ENCODE measurements at places on chromosomes 1 and 21. TPM values are rescaled to one million over a fixed set of nuclear protein-coding genes. Genes with fewer than 3 reads are reported as not detected.

The DPYD gene
- 41.6 TPM for total RNA-seq

The HLX gene
- 8.2 TPM for total RNA-seq

The OR2L13 gene
- not detected for total RNA-seq

The FCGR3A gene
- 41.7 TPM for total RNA-seq

The NPHS2 gene
- 1.2 TPM for total RNA-seq

The LAPTM5 gene
- total RNA-seq: 108 TPM

The SEMA4A gene
- total RNA-seq: 45.9 TPM

GRCh38 chr1:109474697-109475096 lies 8.4 kb downstream of the SYPL2 start:
- no peak overlapping the region for H3K27ac ChIP-seq
- peaks cover 10% of the 10 kb centered on the region for H3K36me3 ChIP-seq
- no peaks in the 10 kb centered on the region for H3K4me1 ChIP-seq

- no peaks in the 10 kb centered on the region for H3K36me3 ChIP-seq
- no peaks in the 10 kb centered on the region for H3K4me1 ChIP-seq
- no peaks in the 10 kb centered on the region for H3K27me3 ChIP-seq
- no peak for DNase-seq
- no peak overlapping the region for H3K4me3 ChIP-seq
Observed at GRCh38 chr1:78367700-78368099, 123.1 kb upstream of the PTGFR start.

- DNase-seq: no peak
- no peaks in the 10 kb centered on the region for H3K4me1 ChIP-seq
- no peak overlapping the region for H3K4me3 ChIP-seq
- H3K36me3 ChIP-seq: no peaks in the 10 kb centered on the region
- no peak overlapping the region for H3K27ac ChIP-seq
Observed at GRCh38 chr1:162656266-162656665, 24.0 kb downstream of the DDR2 start.

DNA sequence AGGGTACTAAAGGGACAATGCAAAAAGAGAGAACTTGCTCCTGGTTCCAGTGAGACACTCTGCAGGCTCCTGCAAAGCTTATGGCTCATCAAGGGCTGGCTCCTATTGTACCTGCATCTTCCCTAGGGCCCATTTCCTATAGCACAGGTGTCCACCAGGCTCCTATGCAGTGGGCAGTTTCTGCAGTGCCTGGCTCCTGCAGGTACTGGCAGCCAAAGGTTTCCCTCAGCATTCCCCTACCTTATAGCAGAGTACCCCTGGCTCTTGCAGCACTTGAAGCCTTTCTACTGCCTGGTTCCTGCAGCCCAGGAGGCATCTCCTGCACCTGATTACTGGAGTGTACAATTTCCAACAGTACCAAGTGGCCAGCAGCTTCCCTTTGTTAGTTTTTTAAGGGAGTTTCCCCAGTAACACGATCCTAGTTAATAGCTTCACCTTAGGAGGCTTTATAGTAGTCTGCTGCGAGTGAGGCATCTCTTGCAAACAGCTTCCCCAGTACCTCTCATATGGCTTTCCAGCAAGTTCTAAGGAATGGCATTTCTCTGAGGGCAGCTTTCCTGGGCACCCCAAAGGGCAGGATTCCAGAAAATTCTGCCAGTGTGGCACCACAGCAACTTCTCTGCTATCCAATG lies 141.7 kb downstream of the DENND1B start:
- H3K27me3 ChIP-seq: no peaks in the 10 kb centered on the region
- no peaks in the 10 kb centered on the region for H3K4me1 ChIP-seq
- H3K4me3 ChIP-seq: no peak overlapping the region
- no peak for DNase-seq

DNA sequence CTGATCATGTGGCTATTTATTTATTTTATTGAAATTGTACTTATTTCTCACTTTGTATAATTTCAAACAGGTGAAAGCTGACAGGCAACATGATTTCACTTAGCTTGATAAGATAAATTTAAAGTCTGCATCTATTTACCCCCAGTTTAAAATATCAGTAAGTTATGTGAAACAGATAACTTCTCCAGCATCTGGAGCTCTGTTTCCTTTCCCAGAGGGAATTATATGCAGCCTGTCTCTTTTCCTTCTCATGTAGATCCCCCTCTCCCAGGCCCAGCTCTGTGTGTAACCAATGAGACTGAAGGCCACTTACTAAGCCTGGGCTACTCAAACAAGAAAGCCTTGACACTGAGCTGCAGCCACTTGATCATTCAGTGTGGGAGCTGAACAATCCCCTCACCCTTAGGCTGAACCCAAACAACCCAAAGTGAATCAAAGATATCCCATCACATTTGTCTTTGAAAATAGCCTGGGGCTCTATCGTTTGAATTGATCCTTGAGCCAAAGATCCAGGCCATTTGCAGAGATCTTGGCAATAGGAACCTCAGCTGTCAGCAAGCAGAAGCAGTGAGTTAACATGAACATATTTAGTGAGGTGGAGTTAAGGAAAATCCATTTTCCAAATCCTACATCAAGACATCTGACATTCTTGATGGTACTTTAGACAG lies 383.9 kb downstream of the TGFB2 start:
- H3K36me3 ChIP-seq: no peaks in the 10 kb centered on the region
- H3K27ac ChIP-seq: no peak overlapping the region
- H3K4me1 ChIP-seq: no peaks in the 10 kb centered on the region
- H3K4me3 ChIP-seq: no peak overlapping the region
- DNase-seq: no peak

- no peaks in the 10 kb centered on the region for H3K27me3 ChIP-seq
- no peak for DNase-seq
- no peak overlapping the region for H3K27ac ChIP-seq
- no peaks in the 10 kb centered on the region for H3K4me1 ChIP-seq
Observed at GRCh38 chr1:215612391-215612790, 45.3 kb downstream of the KCTD3 start.

GRCh38 chr1:210558302-210558701 lies 229.6 kb downstream of the HHAT start:
- H3K4me1 ChIP-seq: no peaks in the 10 kb centered on the region
- peak; percentile 44 for DNase-seq
- H3K27me3 ChIP-seq: no peaks in the 10 kb centered on the region
- no peaks in the 10 kb centered on the region for H3K36me3 ChIP-seq
- no peak overlapping the region for H3K4me3 ChIP-seq
- no peak overlapping the region for H3K27ac ChIP-seq

- H3K36me3 ChIP-seq: no peaks in the 10 kb centered on the region
- H3K4me1 ChIP-seq: peaks cover 4% of the 10 kb centered on the region
- no peaks in the 10 kb centered on the region for H3K27me3 ChIP-seq
- H3K27ac ChIP-seq: no peak overlapping the region
- H3K4me3 ChIP-seq: no peak overlapping the region
Observed at GRCh38 chr1:25645637-25646400, 29.2 kb downstream of the MAN1C1 start.

- DNase-seq: peak; percentile 28
- peak overlapping the region; percentile 41 for H3K27ac ChIP-seq
- H3K4me1 ChIP-seq: peaks cover 9% of the 10 kb centered on the region
- no peak overlapping the region for H3K4me3 ChIP-seq
- H3K36me3 ChIP-seq: no peaks in the 10 kb centered on the region
Observed at GRCh38 chr1:77831976-77832711, 52.7 kb downstream of the MIGA1 start.

DNA sequence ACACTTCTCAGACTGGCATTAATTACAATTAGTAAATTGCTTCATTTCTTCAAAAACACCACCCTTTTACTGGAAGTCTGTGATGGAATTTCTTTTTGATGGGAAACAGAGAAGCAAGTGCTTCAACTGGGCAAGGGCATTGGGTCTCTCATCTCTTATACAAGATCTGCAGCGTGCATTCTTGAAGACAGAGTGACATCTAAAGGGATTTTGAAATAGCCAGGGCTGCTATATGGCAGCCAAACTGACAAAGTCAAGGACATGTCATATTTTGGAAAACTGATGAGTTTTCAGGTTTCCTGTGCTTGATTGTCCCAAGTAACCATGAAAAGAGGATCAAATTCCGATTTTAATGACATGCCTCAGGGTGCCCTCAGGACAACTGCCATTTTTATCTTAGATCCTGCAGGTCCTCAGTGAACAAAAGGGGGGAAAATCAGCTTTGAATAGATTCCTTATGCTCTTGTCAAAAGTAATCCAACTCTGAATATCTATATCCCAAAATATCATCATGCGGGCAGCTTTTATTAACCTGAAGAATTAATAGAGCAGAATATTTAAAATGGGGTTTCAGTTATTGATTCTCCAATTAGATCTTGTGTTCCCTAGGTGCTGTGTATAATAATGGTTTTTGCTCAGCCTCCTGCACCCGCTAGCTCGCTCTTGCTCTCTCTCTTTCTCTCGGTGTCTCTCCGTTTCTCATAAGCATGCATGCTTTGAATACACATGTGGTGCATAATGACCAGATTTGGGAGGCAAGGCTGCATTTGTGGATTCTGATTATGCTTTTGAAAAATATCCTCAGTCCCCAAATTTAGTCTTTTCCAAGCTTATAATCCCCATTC lies 221.8 kb downstream of the TTLL7 start:
- H3K4me3 ChIP-seq: no peak overlapping the region
- no peaks in the 10 kb centered on the region for H3K4me1 ChIP-seq
- DNase-seq: no peak
- H3K27me3 ChIP-seq: no peaks in the 10 kb centered on the region
- no peak overlapping the region for H3K27ac ChIP-seq

GRCh38 chr1:61284248-61284854 lies 202.0 kb downstream of the NFIA start:
- no peak overlapping the region for H3K27ac ChIP-seq
- DNase-seq: no peak
- H3K27me3 ChIP-seq: no peaks in the 10 kb centered on the region
- no peak overlapping the region for H3K4me3 ChIP-seq
- no peaks in the 10 kb centered on the region for H3K36me3 ChIP-seq

DNA sequence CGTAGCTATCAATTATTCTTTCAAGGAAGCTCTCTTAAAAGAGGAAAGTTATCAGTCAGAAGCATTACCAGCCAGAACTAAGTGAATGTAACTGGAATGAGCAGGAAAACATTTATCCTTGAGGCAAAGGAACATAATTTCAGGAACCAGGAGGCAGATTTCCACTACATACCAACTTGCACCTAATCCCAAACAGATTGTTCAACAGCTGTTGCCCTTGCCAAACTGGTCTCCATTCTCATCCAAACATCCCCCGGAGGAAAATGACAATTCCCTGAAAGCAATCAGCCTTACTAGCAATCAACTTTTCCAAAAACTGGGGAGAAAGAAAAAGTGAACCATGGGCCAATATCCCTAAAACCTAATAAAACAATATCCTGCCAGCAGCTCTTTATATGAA lies 35.0 kb downstream of the ENAH start:
- no peak overlapping the region for H3K4me3 ChIP-seq
- H3K36me3 ChIP-seq: no peaks in the 10 kb centered on the region
- H3K27ac ChIP-seq: no peak overlapping the region
- no peak for DNase-seq
- no peaks in the 10 kb centered on the region for H3K4me1 ChIP-seq
- H3K27me3 ChIP-seq: no peaks in the 10 kb centered on the region

DNA sequence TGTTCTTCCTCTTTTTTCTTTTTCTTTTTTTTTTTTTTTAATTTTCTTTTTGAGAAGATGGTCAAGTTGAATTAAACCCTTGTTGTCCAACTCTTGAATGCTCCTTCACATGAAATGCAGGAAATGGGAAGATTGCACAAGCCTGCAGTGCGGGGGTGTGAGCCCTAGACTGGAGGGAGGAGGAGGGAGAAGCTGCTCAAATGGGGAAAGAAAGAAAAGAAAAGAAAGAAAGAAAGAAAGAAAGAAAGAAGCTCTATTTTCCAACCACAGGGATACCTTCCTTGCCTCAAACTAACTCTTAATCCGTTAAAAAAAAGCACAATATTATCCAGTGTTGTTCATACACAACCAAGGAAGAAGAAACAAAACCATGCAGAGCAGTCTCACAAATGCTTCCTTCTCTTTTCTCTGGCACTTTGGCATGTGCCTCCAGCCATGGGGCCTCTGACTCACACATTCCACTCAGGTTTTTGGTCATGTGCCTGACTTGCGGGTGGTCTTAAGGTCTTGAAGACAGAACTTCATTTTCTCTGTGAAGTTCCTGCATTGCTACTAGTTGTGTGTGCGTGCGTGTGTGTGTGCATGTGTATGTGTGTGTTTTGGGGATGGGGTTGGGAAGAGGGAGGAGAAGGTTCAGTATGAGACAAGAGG lies 276.1 kb downstream of the RPS6KC1 start:
- H3K4me3 ChIP-seq: no peak overlapping the region
- H3K27ac ChIP-seq: no peak overlapping the region
- no peak for DNase-seq
- no peaks in the 10 kb centered on the region for H3K36me3 ChIP-seq
- no peaks in the 10 kb centered on the region for H3K4me1 ChIP-seq

GRCh38 chr1:117014209-117014608 lies 12.6 kb downstream of the CD101 start:
- H3K27me3 ChIP-seq: no peaks in the 10 kb centered on the region
- no peaks in the 10 kb centered on the region for H3K4me1 ChIP-seq
- H3K36me3 ChIP-seq: no peaks in the 10 kb centered on the region
- no peak for DNase-seq

GRCh38 chr1:208907790-208908189 lies 663.6 kb upstream of the PLXNA2 start:
- no peak overlapping the region for H3K4me3 ChIP-seq
- DNase-seq: no peak
- H3K27me3 ChIP-seq: no peaks in the 10 kb centered on the region
- no peaks in the 10 kb centered on the region for H3K36me3 ChIP-seq

GRCh38 chr1:60583696-60584095 lies 498.7 kb upstream of the NFIA start:
- H3K27me3 ChIP-seq: no peaks in the 10 kb centered on the region
- H3K4me1 ChIP-seq: no peaks in the 10 kb centered on the region
- DNase-seq: no peak
- no peak overlapping the region for H3K27ac ChIP-seq
- H3K4me3 ChIP-seq: no peak overlapping the region

DNA sequence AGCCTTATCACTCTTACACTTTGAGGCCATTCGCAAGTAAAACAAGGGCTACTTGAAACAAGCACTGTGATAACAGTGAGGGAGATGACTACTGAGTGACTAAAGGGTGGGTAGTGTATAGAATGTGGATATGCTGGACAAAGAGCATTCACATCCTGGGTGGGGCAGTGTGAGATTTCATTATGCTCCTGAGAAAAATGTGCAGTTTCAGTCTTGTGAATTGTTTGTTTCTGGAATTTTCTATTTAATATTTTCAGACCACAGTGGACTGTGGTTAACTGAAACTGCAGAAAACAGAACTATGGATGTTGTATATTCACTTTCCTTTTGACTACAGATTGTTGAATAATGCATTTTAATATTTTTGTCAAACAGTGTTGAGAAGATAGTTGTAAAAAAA lies 25.1 kb upstream of the B3GALT2 start:
- no peaks in the 10 kb centered on the region for H3K36me3 ChIP-seq
- DNase-seq: no peak
- H3K4me3 ChIP-seq: no peak overlapping the region
- H3K27me3 ChIP-seq: no peaks in the 10 kb centered on the region
- H3K4me1 ChIP-seq: no peaks in the 10 kb centered on the region
- H3K27ac ChIP-seq: no peak overlapping the region

DNA sequence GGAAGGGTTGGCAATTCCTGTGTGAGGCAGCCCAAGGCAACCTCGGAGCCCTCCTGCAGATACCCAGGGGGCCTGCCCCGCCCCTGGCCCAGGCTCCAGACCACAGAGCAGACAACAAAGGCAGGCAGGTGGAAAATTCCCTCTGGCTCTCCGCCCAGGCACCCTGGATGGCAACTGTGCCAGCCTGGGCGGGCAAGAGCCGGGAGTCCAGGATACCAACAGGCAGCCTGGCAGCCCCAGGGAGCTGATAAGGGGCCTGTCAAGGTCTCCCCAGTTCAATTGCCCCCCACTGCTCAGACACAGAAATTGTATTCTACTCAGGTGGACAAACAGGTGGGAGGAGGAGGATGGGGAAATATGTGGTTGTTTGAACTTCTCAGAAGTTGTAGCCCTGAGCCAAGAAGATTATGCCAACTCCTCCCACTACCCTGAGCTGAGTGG lies 15.4 kb upstream of the GPR37L1 start:
- H3K27ac ChIP-seq: peak overlapping the region; percentile 93
- no peak overlapping the region for H3K4me3 ChIP-seq
- no peaks in the 10 kb centered on the region for H3K36me3 ChIP-seq
- peaks cover 30% of the 10 kb centered on the region for H3K4me1 ChIP-seq
